Heart right ventricle (tissue), 16 donors: ENCODE measurements at places on chromosomes 7 and 10.
A peak's percentile ranks its signal among the peaks of the same experiment; 100 is the strongest.

GRCh38 chr7:1019789-1020610 is 24.3 kb upstream of the GPR146 start:
- no peak for DNase-seq

DNA sequence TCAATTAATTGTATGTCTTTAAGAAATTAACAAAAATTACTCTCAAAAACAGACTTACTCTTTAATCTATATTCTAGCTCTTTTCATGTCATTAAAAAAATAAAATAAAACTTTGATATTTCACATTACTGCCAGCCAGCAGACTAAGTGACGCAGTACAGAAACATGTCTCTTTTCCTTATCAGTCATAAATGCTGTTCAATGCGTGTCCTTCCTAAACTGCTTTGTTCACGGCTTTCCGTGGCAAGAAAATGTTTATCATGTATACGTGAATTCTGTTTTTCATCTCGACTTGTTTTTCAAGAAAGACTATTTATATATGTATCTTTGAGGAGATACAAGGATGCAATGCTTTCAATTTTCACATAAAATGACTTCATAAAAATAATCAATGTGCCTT is 182.4 kb downstream of the DOCK4 start:
- DNase-seq, result no peak

DNA sequence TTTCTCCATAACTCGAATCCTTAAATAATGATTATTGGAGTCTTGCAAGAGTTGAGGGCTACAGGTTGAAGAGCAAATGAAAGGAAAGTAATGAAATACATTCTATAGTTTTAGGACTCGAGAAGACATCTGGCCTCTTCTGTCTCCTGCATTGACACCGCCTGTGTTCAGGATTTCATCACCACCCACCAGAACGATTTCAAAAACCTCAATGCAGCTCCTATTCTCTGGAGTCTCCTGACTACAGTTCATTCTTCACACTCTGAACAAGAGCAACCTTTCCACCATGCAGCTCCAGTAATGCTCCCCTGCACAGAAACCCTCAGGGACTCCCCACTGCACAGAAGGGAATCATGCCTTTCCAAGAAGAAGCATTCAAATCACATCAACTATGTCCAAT is 5.5 kb downstream of the IL15RA start:
- DNase-seq, result no peak

- DNase-seq, result no peak
Measured at GRCh38 chr10:91210435-91210834, 10.0 kb upstream of the PCGF5 start.

DNA sequence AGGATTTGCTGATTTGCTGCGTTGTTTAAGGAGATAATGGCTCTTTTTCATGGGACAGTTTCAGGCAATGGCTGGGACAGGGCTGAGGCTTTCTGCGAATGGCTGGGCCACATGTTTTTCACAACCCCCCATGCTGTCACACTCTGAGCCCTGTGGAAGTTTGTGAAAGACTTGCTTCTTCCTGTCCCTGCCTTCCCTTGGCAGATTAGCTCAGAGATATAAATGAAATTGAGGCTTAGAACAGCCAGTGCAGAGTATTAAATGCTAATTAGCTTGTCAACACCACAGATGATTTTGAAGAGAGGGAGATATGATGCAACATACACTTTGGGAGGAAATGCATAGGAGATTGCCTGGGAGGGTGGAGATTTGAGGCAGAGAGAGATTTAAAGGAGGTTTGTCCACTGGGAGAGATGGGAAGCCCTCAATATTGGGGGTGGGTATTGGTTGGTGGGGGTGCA is 232.0 kb downstream of the SH2D4B start:
- no peak for DNase-seq

DNA sequence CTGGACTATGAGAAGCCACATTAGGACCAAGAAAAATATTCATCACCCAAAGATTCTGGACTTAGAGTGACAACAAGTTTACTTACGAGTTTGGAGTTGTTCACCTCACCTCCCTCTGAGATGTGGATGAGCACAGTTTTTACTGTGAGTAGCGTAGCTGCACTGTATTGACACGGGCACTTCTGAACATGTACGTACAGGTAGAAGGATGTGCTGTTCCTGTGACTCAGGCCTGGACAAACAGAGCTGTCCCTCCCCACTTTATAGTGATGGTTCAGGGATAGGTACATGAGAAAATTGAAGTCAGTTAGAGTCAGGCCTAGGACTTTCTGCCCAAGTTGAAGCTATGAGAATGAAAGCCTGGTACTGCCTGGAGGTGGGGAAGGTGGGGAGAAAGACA is 80.9 kb upstream of the DYNC1I1 start:
- DNase-seq, result no peak

- no peak for DNase-seq
Measured at GRCh38 chr7:107902381-107902780, 11.4 kb downstream of the DLD start.

DNA sequence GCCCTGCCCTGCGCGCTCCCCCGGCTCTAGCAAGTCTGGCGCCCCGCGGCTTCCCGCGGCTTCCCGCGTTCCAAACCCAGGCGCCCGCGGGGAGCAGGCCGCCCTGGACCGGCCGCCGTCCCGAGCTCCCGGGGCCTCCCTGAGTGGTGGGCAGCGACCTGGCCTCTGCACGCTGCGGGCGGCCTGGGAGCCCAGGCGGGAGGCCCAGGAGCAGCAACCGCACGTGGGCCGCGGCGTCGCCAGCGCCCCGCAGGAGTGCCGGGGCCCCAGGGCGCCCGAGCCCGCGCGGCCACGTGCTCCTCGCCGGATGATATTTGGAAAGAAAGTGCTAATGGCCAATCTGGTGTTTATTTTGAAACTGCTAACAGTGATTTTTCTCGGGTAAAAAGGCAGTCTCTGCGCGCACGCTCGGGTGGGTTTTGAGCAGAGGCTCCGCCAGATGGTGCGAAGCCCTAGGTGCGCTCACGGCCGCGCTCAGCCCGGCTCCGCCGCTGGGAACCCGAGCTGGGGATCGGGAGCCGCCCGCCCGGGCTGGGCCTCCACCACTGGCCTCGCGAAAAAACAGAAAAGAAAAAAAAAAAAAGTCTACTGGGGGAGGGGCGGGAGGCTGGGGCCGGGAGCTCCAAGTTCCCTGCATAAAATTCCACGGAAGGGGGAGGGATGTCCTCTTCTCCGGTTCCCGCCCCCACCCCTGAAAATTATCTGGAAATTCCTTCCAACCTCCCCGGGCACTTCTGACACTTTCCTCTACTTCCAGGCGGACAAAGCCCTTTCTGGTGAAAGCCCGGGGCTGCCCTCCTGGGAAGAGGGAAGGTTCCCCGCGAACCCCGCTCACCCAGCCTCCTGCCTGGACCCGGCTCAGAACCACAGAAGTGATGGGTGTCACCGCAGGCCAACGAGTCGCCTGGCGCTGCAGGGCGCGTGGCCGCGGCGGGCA is 4.3 kb downstream of the EBF3 start:
- DNase-seq, result no peak

- DNase-seq, result no peak
Measured at GRCh38 chr7:4957847-4958476, 1.0 kb downstream of the MMD2 start.

- DNase-seq, result no peak
Measured at GRCh38 chr7:37385787-37386186, 62.9 kb downstream of the ELMO1 start.

- DNase-seq, result no peak
Measured at GRCh38 chr7:112018305-112019030, 187.7 kb downstream of the DOCK4 start.

GRCh38 chr10:133126431-133127290 is 33.4 kb upstream of the KNDC1 start:
- no peak for DNase-seq

DNA sequence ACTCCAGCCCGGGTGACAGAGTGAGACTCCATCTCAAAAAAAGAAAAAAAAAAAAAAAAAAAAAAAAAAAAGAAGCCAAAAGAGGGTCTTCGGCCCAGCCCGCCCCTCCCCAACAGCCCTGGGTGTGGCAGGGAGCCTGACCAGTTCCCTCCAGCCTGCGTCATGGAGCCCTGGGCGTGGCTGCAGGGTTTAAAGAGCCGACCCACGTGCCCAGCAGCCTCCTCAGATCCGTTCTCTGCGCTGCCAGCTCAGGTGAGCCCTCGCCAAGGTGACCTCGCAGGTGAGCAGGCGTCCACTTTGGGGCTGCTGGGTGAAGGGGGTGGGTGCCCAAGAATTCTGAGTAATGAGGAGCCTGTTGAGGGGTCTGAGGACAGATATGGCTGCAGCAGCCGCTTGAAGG is at the start of gene FXYD4:
TSS of gene FXYD4 (plus strand) at position 219 of the 400 bp plus-strand sequence. CDS start 2,111 bp downstream, outside the sequence.
- DNase-seq, result no peak

- no peak for DNase-seq
Measured at GRCh38 chr10:49324711-49325110, 25.7 kb downstream of the C10orf71 start.

DNA sequence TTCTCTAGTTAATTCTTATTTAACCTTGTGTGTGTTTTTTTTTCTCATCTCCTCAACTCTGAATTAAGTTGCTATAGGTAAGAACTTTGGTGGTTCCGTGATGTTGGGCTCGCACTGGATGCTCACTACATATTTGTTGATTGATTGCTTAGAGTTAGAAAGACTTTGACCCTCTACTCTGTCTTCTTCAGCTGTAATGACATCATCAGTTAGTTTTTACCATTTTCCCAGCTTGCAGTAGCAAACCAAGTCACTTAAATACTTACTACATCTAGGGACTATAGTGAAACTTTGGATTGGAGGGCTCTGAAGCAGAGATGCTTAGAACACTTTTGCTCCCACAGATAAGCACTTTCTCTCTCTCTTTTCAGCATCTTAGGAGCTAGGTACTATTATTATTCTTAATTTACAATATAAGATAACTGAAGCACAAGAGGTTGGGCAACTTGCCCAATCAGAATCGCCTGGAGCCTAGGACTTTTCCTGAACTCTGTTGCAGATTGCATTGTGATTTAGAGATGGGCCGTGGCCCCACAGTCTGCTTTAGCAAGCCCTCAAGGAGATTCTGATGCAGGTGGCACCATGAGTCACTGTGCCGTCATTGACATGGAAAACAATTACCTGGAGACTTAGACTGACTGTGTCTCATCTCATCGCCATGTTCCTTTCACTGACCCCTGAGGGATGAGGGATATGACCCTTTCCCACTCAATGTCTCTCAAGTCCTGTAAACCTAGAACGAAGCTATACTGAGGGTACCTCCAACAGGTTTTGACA is 471.9 kb upstream of the PODXL start:
- no peak for DNase-seq

GRCh38 chr10:97297556-97298222 is 5.3 kb upstream of the ARHGAP19 start:
- DNase-seq, result no peak

DNA sequence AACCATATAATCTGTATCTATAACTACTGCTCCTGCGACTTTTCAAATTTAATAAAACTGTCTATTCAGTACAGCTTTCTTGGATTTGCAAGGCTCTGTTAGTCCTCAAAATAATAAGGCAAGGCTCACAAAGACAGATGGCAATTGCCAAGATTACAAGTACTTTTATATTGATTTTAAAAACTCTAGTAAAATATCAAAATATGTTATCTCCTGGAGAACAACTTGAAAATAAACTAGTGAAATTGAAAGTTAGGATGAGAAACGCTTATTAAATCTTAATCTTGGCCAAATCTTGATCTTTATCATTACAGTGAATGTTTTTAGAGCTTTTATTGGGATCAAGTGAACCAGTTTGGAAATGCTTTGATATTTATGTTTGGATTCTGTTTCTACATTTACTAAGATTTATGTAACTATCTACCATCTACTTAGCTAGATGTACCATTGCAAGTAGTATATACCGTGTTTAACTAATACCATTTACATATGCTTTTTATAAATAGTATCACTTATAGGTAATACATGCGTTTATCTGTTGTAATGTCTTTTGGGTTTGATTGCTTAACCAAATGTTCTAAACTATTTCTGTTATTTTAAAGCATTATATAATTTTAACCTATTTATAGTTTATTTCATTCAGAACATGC is 70.0 kb downstream of the CABCOCO1 start:
- no peak for DNase-seq

- no peak for DNase-seq
Measured at GRCh38 chr10:7474388-7474787, 63.6 kb upstream of the SFMBT2 start.

DNA sequence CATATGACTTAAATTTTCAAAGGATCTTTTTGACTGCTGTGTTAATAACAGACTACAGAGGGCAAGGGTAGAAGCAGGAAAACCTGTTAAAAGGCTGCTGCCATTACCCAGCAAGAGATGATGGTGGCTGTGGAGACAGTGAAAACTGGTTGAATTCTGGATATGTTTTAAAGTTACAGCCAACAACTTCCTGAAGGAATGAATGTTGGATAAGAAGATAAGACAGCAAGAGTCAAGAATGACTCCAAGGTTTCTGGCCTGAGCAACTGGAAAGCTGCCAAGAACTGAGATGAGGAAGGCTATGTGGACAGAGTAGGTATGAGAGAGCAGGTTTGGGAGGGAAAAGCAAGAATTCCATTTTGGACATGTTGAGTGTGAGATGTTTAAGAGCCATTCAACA is 19.1 kb downstream of the CNOT4 start:
- DNase-seq, result no peak

GRCh38 chr7:96089511-96089910 is 232.4 kb downstream of the SLC25A13 start:
- no peak for DNase-seq

- DNase-seq, result no peak
Measured at GRCh38 chr7:153938451-153938850, 113.7 kb upstream of the DPP6 start.

DNA sequence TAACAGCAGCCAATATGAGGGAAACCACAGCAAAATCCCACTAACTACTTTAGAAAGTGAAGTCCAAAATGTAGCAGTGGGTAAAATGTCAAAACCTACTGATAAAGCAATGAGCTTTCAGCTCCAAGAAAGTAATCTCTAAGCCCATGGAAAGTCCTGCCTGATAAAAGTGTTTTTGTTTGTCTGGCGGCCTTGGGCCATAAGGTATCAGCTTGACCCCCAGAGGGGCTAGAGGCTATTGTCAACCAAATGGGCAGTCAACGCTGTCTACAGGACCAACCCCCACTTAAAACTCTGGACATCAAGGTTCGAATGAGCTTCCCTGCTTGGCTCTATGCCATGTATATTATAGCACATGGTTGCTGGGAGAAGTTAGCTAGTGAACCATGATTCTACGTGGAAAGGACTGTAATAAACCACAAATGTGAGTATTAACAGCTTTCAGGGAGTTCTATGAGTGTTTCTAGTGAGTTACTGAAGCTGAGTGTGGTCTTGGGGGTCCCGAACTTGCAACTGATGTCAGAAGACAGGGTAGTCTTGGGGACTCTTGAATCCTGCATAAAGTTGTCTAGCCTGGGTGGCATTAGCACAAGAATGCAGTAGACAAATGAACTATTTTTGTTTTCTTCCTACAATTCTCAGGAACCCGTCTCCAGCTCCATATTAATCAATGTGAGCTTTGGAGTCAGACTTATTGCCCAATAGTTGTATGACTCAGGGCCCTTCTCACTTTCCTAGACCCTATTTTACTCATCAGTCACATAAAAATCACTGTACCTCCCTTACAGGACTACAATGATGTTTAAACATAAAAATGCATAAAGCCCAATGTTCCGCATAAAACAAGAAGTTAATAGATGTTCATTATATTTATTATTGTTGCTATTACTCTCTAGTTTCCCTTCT is 164.9 kb downstream of the DGKI start:
- no peak for DNase-seq

- DNase-seq, result peak; percentile 20
Measured at GRCh38 chr7:105794741-105795729, 81.4 kb downstream of the ATXN7L1 start.

GRCh38 chr10:101941871-101942270 is 98.3 kb upstream of the KCNIP2 start:
- DNase-seq, result no peak

GRCh38 chr10:117409549-117410305 is 34.5 kb upstream of the PDZD8 start:
- no peak for DNase-seq

- DNase-seq, result no peak
Measured at GRCh38 chr7:115410972-115411686, 489.2 kb downstream of the MDFIC start.
